ENCODE measurements at places on chromosomes 16 and 17.

DNA sequence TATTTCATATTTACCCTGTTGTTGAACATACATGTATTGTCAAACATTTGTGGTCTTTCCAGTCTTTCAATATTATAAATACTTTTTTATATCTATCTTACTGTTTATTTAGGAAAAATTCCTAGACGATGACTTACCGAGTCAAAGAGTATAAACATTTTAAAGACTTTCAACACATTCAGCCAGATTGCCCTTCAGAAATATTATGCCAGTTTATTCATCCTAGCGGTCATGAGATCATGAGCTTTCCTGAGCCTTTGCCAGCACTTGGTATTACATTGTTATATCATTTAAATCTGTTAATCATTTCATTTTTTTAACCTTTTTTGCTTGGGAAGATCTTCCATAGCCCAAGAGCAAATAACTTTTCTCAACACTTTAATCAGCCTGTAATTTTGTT lies 197.4 kb downstream of the SPECC1 start:
- DNase-seq: no peak

- no peak for DNase-seq
Measured at GRCh38 chr16:27727941-27728340, 178.0 kb downstream of the KATNIP start.

DNA sequence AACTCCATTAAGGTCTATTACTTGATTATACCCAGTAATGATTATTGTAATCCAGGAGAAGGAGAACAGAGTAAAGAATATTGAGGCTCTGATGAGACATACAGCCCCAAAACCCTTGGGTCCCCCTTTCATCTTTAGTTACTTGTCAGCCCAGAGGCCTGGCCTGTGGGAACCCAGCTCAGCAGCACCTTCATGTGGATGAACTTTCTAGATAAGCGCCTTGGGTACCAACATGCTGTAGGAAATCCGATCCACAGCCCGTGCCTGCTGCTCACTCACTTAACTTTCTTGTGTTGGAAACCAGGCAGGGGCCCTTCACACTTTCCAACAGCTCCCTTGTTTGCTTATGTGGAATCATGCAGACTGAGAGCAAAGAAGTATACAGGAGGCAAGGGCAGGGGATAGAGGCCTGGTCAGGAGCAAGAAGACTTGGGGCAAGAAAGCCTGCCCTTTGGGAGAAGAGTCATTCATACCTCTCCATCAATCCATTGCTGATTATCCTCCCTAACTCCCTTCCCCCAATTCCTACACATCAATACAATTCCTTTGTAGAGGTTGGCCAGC lies 64.0 kb upstream of the SOX9 start:
- peak; percentile 44 for DNase-seq

DNA sequence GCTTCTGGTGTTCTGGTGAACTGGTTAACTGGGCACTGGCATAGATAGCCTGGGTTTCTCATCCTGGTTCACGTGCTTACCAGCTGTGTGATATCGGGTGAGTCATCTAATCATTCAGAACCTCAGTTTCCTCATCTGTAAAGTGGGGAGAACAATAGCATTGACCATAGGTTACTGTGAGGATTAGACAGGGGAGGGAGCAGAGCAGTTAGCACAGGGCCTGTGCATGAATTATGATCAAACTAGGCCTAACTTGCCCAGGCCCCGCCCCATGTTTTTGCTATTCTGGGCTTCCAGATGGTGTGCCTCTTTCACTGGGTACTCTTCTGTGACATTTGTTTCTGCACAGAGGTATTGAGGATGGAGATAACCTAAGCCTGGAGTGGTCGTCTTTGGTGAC lies 4.6 kb upstream of the KLHL36 start:
- peak; percentile 81 for DNase-seq

DNA sequence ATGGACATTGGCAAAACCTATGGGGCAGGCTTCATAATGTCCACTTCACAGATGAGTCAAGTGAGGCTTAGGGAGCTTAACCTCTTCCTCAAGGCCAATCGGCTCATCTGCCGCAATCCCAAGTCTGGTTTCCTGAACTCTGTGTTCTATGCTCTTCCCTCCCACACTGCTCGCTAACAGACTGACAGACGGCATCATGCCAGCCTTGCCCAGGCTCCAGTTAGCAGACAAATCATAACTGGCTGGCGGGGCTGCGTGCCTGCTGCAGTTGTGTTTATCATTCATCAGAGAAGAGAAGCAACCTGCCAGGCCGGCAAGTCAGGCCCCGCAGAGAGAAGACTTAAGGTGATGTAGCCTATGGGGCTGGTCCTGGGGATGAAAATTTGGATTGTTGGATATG lies 216.2 kb upstream of the ASIC2 start:
- no peak for DNase-seq

GRCh38 chr17:83054518-83055125 lies 24.8 kb upstream of the METRNL start:
- no peak for DNase-seq

DNA sequence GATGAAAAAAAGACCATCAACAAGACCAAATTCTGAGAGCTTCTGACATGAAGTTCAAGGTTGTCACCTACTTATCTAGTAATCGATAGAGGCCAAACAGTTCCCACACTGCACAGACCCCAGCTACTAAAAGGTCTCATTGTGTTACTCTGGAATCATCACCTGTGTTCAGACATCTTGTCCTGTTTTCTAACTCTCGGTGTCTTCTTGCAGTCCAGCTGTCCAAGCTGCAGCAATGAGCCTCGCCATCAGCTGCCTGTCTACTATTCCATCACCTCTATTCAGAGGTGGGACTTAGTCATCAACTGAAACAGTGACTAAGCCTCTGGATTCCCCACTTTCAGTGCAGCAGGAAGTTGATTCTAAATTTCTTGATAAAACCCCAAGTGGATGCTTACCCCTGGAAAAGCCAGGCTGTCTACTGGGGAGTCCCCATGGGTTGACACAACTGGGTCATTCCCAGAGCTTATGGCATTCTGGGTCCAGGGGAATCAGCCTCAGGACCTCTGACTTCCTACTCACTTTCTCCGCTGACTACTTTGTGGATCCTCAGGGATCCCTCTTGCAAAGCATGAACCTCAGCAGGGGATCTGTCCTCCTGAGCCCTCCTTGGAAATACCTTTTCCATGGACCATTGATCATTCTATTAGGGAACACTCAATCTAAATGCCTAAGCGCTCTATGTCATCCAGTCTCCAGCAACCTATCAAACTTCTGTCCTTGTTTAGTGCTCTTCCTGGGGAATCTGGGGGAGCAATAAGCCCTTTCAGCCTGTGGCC lies 46.5 kb downstream of the HNF1B start:
- no peak for DNase-seq

DNA sequence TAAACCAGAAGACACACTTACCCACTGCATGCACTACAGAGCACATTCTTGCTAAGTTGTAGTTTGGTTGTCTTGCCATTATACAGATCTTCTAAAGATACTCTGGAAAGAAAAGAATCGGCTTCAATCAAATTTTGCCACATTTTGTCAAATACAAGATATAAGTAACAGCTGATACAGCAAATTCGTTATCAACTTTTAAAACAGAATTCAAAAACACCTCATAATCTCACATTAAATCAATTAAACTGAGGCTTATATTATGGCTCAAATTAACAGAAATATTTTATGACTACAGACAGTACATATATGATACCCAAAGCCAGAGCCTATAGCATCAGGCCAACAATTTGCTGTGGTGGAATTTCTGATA lies 5.4 kb downstream of the DNAJA2 start:
- DNase-seq: no peak

GRCh38 chr17:8997994-8998628 lies 23.2 kb upstream of the NTN1 start:
- DNase-seq: peak; percentile 25

DNA sequence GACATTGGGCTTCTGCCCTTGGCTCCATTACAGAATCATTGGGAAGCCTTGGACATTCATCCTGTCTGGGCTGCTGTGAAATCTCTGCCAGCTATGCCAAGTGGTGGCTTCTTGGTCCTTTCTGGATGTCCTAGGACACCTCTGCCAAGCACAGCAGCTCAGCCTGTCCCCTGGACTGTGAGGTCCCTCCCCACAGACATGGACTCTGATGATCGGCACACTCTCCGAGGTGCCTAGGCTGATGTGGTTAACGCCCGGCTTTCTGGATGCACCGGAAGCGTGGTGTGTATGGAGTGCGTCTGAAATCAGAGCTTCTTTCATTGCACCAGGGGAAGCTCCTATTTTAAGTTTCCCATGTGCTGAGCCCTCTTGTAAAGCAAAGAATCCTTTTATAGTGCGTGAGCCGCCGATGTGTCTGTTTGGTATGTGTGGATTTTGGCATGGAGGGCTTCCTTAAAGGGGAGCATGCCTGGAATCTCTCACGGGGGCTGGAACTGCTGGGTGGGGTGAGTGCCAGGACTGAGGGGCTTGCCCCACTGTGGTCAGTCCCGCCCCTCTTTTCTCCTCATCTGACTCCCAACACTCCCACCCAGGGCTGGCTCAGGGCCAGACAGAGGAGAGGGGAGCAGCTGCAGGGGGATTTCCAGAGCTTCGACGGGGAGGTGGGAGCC lies 7.0 kb upstream of the ARHGAP23 start:
- no peak for DNase-seq

DNA sequence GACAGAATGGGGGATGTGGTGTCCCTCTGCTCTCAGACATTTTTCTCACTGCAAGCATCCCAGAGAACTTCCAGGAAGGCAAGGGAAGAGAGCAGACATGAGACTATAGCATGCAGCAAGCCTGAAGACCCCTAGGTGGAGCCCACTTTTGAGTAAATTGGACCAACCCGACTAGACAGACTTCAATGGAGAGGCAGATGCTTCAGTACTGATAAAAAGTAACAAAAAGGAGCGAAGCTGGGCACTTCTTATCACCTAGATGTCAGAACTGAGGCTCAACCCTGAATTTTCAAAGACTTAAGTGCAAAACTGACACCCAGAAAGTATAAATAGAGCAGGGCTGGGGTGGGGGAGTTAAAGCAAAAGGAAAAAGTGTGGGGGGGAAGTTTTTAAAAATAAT lies 130.8 kb downstream of the PMP22 start:
- peak; percentile 8 for DNase-seq

DNA sequence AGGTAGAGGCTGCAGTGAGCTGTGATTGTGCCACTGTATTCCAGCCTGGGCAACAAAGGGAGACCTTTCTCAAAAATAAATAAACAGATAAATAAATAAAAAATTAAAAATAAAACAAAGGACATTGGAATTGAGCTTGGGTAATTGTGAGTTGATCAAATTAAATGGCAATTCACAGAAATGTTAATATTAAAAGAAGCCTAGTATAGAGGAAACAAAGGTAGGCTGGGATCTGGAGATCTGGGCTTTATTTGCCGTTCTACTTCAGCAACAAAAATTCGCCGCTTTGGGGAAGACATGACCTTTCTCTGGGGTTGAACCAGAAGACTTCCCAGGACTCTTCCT lies 332 bp upstream of the VPS25 start:
- no peak for DNase-seq

DNA sequence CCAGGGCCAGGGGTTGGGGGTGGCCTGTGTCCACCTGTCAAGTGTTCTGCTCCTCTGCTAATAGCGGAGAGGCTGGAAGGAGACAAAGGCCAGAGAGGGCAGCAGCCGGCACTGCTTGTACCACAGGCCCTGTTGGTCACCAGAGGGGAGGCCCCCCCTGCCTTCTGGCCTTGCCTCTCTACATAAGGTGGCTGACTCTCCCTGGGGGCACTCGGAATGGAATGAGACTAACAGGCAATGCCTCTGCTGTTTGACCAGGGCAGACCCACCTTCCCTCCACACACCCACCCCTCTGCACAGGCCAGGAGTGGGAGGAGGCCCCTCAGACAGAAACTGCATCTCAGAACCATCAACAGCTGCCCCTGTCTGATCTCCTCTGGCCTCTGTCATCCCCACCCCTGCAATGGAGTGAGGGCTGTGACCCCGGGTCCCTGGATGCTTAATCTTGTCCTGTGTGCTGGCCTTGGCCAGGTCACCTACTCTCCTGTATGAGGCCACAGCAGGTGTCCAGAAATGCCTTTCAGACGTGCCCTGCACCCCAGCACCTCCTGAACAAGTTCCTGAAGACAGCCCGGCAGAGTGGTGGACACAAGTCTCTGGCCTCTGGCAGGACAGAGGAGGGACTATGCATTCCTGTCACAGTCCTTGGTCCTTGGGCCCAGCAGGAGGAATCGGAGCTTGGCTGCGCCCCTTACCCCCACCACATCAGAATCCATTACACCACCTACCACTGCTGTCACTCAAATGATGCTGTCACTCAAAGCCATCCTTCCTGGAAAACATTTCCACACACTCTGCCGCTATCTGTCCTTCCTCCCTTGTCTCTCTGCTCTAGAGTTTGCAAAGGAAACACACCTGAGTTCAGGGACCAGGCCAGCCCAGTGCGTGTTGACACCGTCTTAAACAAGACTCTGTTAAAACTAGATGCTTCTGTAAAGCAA lies 107.5 kb upstream of the ZNF750 start:
- DNase-seq: no peak

DNA sequence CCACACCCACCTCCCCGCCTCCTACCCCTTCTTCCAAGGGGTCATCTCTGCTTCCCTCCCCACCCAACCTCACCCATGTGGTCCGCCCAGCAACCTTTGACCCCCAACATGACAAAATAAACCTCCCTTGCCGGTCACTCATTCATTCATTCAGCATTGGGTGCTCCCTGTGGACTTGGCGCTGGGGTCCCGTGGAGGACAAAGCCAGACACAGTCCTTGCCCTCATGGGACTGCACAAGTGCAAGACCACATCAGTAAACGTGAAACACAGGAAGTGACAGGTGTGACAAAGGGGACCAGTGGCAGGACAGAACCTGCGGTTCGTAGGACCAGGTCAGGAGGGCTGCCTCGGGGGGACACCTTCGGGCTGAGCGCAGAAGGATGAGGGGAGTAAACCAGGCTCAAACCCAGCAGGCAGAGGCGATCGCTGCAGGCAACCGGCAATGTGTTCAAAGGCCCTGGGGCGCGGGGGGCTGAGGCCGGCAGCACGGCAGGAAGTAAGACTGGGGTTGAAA lies 185.4 kb downstream of the SEC14L1 start:
- no peak for DNase-seq
